ENCODE measurements at places on chromosomes 12 and 14.

DNA sequence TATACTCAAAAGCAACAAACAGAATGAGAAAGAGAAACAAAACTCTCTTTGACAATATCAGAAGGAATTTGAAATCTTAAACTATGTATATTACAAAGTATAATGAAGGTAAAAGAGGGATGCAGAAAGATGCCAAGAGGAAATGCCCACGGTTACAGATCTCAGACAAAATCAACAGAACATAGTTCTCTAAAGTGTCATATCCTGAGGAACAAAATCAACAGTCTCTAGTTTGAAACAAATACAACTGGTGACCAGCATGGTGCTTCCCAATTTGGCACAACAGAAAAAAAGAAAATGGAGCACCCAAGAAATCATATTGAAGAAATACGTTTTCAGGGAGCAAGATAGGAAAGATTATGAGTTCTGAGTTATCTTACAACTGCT lies 116.5 kb downstream of the METTL25 start:
- DNase-seq = no peak

DNA sequence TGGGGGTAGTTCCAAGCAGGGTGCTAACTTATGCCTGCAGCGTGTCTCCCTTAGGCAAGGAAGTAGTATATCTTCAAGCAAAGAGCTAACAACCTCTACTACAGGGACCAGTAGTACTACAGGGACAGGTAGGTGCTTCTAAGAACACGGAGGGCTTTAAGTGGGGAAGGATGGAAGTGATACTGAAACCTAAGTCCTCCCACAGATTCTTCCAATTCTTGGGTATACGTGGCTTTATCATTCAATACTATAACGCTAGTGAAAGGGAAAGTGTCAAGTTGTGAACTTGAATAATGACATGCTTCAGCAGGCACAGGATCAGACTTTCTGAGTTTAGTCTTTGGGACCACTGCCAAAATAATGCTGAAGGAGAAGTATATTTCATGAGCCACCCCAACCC lies 241.7 kb downstream of the CEP128 start:
- DNase-seq = no peak

- no peak for DNase-seq
Observed at GRCh38 chr14:96464136-96464535, 38.0 kb upstream of the PAPOLA start.

DNA sequence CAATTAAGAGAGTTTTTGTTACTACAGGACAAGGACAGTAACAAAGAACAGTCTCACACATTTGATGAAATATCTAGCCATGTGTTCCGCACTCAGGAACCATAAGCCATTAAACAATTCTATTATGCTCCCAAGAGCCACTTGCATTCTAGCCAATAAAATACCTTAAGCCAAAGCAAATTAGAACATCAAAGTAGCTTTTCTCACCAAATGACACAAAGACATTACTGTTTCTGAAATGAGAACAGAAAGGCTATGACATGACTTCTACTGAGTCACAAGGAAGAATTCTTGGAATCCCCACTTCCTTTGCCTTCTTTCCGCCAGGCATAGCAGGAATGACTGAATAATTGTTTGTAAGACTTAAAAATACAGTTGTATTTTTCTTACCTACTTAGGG lies 445.8 kb downstream of the ATP23 start:
- DNase-seq = no peak

- DNase-seq = no peak
Observed at GRCh38 chr12:81758421-81759189, 545 bp downstream of the PPFIA2 start.

DNA sequence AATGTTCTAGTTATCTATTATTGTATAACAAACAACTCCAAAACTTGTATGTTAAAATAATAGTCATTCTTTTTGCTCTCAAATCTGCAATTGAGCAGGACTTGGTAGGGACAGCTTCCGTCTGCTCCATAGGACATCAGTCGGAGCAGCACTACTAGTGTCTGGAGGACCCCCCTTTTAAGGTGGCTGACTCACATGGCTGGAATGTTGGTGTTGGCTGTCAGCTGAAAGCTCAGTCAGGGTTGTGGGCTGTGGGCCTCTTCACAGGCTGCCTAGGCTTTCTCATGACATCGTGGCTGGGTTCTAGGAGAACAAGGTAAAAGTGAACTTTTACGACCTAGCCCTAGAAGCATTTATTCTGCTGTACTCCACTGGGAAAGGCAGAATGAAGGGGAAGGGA lies 160.6 kb downstream of the ANO4 start:
- no peak for DNase-seq

- no peak for DNase-seq
Observed at GRCh38 chr12:128388461-128389000, 121.6 kb downstream of the TMEM132C start.
